ENCODE measurements at places on chromosomes 12 and 14.
A peak's percentile ranks its signal among the peaks of the same experiment; 100 is the strongest.

GRCh38 chr12:116784238-116784612, 46.1 kb downstream of the RNFT2 start:
- DNase-seq = no peak

DNA sequence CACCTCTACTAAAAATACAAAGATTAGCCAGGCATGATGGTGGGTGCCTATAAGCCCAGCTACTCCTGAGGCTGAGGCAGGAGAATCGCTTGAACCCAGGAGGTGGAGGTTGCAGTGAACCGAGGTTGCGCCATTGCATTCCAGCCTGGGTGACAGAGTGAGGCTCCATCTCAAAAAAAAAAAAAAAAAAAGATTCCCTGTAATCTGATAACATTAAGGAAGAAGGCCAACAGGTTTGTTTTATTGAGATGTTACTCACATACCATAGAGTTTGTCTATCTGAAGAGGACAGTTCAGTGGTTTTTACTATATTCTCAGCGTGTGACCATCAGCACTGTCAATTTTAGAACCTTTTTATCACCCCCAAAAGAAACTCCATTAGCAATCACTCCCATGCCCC, 37.5 kb downstream of the TSPAN9 start:
- DNase-seq = no peak

DNA sequence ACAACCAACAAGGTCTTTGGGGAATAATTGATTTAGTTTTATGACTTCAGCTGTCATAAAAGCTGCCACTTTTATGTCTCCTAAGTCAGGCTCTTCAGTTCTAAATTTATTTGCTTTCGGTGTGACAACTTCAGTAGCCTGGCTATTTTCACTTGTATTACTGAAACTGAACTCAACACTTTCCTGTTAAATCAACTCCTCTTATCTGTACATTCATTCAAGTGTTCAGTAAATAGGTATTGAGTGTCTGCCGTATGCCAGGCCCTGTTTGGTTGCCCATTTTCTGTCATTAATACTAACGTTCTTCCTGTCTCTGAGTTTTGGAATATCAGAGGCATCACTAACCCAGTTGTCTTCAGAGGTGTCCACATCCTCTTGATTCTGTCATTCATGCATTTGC, 7.5 kb downstream of the UTP20 start:
- DNase-seq = no peak

DNA sequence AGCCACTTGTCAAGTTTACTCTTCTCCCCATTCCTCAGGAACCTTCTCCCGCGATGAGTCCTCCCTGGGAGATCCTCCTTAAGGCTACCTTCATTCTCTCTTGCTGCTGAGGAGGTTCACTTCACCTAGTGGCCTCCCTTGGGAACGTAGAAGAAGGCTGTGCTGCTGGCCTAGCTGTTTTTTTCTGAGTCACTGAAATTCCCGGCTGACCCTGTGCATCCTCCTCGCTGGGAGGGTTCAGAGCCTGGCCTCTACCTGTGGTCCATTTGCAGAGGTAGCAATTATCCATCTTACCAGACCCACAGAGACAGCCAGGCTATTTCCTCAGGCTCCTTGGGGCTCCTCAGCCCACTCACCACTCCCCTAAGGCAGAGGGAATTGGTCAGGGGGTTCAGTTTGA, 4.6 kb downstream of the KRT82 start:
- no peak for DNase-seq

DNA sequence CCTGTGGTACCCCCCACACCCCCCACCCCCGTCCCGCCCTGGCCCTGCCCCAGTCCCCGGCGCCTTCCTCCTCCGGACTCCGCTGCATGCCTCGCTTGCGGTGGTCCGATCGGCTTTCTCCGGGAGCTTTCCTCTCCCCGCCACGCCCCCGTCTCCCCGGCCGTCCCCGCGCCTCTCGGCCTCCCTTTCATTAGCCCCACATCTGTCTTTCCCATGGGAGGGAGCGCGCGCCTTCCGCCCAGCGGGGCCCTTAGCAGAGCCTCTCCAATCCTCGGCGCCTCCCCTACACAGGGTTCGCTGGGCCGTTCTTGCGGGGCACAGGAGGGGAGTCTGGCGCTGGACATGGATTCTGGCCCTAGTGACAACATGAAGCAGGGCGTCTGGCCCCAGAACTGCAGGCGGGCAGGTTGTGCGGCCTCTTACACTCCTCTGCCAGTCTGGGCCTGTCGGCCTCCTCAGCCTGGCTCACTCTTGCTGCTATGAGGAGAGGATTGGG, 1.5 kb upstream of the EFS start:
- DNase-seq = peak; percentile 90

DNA sequence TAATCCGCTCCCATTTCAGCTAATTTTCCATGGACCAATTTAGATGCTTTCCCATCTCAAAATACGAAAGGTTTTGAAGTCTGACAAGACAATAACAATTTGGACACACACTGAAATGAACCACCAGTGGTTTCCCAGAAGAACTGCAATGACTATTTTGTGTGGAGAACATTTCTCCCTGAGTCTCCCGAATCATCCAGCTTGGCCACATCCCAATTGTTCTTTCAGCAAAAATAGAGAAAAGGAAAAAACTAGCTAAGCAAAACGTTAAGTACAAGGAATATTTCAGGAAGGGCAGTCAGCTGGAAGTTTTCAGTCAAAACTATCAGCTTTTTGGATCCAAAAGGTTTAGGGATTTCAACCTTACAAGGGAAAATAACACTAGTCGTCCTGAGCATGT, 390.6 kb downstream of the KCNH5 start:
- DNase-seq = no peak

GRCh38 chr14:77008541-77008940, 20.0 kb downstream of the IRF2BPL start:
- no peak for DNase-seq
